ENCODE measurements at places on chromosomes 16 and 17.
A peak's percentile ranks its signal among the peaks of the same experiment; 100 is the strongest.

DNA sequence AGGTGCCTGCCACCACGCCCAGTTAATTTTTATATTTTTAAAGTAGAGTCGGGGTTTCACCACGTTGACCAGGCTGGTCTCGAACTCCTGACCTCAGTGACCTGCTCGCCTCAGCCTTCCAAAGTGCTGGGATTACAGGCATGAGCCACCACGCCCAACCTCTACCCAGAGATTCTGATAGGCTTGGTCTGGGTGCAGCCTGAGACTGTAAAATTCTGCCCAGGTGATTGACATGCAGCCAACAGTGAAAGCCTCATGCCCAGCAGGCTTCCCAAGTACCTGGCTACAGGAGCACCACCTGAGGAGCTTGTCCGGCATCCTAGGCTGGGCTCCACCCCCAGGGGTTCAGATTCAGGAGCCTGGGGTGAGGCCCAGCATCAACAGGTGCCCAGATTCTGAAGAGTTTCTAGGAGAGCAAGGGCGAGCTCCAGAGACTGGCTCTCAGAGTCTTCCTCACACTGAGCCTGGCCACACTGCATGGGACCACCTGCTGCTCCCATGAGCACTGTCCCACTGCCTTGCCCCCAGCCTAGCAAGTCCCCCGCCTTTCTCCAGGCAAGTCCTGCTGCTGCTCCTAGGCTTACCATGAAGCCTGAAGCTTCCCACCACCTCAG lies 16.6 kb downstream of the ZNF385C start:
- DNase-seq = no peak
- H3K27me3 ChIP-seq = peaks cover 12% of the 10 kb centered on the region

- no peaks in the 10 kb centered on the region for H3K36me3 ChIP-seq
- DNase-seq = peak; percentile 80
- peaks cover 9% of the 10 kb centered on the region for H3K4me1 ChIP-seq
- peak within 1 kb of the TSS; percentile 95 for H3K4me3 ChIP-seq
- H3K27me3 ChIP-seq = peaks cover 21% of the 10 kb centered on the region
Measured at GRCh38 chr17:10729334-10730193, at the start of gene TMEM220. TMEM220 (minus strand) TSS chr17:10730023; CDS start chr17:10729851, 172 bp downstream.

DNA sequence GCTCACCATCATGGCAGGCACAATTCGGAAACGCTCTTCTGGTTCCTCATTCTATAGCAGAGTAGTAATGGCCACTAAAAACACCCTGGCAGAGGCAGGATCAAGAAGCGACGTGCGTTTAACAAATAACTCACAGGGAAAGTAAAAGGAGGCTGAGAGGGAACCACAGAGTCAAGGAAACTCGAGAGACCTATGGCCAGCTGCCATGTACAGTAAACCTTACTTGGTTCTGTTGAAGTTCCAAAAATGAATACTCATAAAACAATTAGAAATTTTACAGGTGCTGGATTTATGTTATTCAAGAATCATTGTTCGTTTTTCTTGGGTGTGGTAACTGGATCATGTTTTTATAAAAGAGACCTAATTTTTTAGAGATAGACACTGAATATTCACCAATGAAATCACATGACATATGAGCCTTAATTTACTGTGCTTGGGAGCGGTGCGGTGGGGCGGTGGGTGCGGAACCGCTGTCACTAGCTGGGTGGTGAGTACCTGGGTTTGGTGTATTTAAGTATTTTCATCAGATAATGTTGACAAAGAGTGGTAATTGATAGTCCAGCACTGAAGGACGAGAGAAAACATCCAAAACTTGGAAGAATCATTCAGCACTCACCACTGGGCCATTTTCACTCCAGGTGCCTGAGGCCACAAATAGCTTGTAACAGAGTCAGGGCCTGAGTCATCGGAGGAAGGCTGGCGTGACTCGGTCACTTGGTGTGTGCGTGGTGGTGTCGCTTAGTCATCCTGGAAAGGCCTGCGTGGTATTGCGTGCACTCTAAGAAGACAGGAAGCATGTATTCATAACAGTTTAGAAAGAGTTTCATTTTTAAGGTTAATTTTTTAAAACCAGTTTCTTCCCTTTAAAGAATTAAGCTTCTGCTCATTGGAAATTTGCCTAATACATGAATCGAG lies 135.4 kb upstream of the CHMP6 start:
- H3K27ac ChIP-seq = peak overlapping the region; percentile 88
- no peak for DNase-seq
- peaks cover 21% of the 10 kb centered on the region for H3K4me1 ChIP-seq
- H3K4me3 ChIP-seq = no peak overlapping the region

GRCh38 chr17:14302431-14303099 lies 1.7 kb downstream of the HS3ST3B1 start:
- H3K4me3 ChIP-seq = peak overlapping the region; percentile 92
- peaks cover 75% of the 10 kb centered on the region for H3K27me3 ChIP-seq
- H3K4me1 ChIP-seq = peaks cover 47% of the 10 kb centered on the region
- peak overlapping the region; percentile 46 for H3K27ac ChIP-seq
- H3K36me3 ChIP-seq = peaks cover 3% of the 10 kb centered on the region

Measured in type B pancreatic cell (in vitro differentiated cells).